Chondrocyte (in vitro differentiated cells): ENCODE measurements at places on chromosomes 16 and 17. TPM values are rescaled to one million over a fixed set of nuclear protein-coding genes. Genes with fewer than 3 reads are reported as not detected.

Gene LRRC75A
- total RNA-seq = 2.2 to 4.1 TPM (median 2.3 TPM) in 3 replicates

Gene ITGAD
- not detected in 3 replicates for total RNA-seq

GRCh38 chr16:80924372-80924978 is 82.2 kb downstream of the CMC2 start:
- no peak for DNase-seq

- DNase-seq = no peak
Measured at GRCh38 chr17:17741349-17742023, 60.2 kb downstream of the RAI1 start.

- no peak for DNase-seq
Measured at GRCh38 chr16:72199761-72200337, 27.9 kb upstream of the PMFBP1 start.

DNA sequence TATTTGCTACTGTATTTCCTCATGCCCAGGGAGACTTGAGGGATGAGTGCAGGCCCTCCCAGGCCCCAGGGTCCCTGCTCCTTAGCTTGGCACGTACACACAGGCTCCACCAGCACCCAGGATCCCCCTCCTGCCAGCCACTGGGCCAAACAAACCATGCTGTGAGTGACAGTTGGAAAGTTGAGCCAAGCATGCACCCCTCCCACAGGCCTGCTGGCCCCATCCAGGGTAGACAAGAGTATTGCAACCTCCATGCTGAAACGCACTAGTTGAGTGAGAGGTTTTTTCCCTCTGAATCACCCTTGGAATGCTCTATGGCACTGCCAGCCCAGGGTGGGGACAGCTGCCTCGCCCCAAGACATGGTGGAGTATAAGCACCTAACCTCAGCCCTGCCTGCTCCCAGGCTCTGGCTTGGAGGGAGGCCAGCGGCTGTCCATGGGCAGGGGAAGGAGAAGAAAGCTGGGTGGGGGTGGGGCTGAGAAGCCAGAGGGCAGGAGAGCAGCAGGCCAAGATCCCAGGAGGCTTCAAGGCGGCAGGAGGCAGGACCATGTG is 49.6 kb downstream of the PITPNM3 start:
- no peak for DNase-seq

GRCh38 chr16:23121024-23121423 is 28.2 kb downstream of the USP31 start:
- DNase-seq = no peak

- peak; percentile 80 for DNase-seq
Measured at GRCh38 chr17:74860229-74860871, 665 bp upstream of the GRIN2C start.

DNA sequence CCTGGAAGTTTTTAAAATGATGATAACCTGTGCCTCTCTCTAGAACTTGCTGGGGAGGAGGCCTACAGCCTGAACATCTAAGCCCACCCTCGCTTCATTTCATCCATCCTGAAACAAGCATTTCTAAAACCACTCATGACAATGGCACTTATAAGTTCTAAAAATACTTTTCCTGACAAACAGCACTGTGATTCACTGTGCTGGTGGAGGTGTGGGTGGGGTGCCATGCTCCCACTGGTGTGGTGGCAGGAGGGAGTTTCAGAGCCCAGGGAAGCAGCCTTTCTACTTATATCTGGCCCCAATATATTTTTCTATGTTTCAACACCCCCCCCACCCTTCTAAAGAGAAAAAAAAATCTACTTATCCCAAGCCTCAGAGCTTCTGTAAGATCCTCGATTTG is 52.6 kb downstream of the RAB11FIP4 start:
- no peak for DNase-seq
